ENCODE measurements at places on chromosomes 2 and 18.

DNA sequence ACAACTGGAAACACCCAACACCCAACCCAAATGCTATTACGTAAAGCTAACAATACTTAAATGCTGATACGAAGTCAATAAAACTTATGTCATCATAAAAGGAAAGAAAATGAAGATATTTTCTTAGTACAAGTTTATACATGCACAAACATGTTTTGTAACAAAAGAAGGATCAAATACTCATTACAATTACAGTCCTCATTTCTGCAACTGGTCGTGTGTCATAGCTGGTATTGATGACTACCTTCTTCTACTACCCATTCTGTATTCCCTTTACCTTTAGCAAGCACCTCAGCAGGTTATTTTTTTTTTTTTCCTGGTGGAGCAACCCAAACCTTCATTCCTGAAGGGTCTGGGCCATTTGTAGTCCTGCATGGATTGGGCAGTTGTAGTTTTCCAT lies 1298.5 kb downstream of the SUCLG1 start:
- DNase-seq = no peak

DNA sequence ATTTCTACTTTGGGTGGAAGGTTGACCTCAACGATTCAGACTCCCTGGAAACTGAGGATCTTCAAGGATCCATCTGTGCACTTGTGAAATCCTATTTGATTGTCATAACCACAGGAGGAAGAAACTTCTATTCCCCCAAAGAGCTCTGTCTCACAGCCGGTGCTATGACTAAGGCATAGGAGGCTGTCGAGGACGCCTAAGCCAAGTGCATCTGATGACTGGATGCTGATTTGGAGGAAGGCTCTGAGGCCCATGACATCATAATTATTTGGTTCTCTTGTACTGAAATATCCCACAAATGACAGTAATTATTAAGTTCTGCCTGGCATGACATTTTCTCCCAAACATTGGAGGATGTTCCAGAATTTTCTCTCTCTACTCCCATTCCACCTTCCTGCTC lies 13.8 kb upstream of the KCNF1 start:
- no peak for DNase-seq

DNA sequence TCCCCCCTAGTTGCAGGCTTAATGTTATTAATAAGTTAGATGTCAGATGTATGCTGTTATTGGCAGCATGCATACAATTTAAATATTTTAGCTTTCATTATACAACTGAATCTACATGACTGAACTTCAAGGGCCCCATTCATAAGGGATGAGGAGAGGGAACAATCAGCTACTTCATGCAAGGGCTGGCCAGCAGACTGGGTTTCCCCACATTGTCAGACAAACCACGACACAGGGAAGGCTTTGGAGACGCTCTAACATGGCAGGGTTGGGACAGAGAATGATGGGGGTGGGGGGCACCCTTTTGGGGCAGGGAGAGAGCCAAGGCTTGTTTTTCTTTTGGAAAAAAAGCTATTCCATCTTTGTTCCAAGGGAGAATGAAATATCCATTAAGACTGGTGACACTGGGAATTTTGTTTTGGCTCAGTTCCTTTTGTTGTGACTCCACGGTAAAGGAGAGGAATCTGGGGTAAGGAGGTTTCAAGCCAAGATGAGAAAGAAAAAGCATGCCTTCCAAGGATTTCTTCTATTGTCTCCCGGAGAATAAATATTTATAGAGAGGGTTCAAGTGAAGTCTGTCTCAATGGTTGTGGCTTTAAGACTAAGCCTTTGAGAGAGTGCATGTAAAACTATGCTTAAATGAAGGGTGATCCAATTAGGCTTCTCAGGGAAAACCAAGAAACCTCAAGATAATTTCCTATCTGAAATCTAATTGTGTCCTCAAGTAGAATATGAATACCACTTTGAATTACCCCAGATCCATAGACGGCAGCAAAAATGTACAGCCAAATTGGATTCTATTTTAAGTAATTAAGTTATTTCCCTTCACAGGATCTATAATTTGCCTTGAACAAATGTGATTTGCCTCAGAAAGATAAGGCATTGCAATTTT lies 5.4 kb downstream of the CXCR4 start:
- DNase-seq = no peak

- DNase-seq = no peak
Measured at GRCh38 chr2:8877894-8878293, 40.5 kb upstream of the KIDINS220 start.

GRCh38 chr2:219675221-219675620 lies 47.8 kb downstream of the SLC4A3 start:
- DNase-seq = no peak

- no peak for DNase-seq
Measured at GRCh38 chr2:240250985-240251847, 110.8 kb upstream of the OTOS start.

GRCh38 chr2:224999321-224999720 lies 42.9 kb downstream of the DOCK10 start:
- DNase-seq = no peak

DNA sequence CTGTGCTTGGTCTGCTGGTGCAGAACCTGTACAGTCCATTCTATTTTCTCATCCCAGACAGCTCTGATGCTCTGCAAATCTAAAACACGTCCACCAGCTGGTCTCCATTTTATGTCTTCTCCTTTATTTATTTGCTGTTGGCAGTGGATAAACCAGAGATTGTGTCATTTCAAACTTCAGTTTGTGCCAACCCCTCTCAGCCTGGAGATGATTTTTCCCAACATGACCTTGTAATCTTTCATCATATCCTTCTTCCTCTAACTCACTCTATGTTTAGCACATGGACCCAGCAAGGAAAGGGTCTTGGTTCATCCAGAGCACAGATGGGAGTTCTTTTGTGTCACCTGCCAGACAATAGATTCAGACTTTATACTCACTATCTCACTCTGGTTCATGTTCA lies 273.2 kb downstream of the MTX2 start:
- DNase-seq = no peak

- no peak for DNase-seq
Measured at GRCh38 chr18:269480-270095, 1.7 kb upstream of the THOC1 start.

- no peak for DNase-seq
Measured at GRCh38 chr2:180890781-180891180, 89.6 kb upstream of the UBE2E3 start.

- peak; percentile 21 for DNase-seq
Measured at GRCh38 chr2:216404010-216404618, 8.2 kb upstream of the SMARCAL1 start.

GRCh38 chr2:169933124-169933711 lies 106.0 kb downstream of the UBR3 start:
- DNase-seq = no peak

DNA sequence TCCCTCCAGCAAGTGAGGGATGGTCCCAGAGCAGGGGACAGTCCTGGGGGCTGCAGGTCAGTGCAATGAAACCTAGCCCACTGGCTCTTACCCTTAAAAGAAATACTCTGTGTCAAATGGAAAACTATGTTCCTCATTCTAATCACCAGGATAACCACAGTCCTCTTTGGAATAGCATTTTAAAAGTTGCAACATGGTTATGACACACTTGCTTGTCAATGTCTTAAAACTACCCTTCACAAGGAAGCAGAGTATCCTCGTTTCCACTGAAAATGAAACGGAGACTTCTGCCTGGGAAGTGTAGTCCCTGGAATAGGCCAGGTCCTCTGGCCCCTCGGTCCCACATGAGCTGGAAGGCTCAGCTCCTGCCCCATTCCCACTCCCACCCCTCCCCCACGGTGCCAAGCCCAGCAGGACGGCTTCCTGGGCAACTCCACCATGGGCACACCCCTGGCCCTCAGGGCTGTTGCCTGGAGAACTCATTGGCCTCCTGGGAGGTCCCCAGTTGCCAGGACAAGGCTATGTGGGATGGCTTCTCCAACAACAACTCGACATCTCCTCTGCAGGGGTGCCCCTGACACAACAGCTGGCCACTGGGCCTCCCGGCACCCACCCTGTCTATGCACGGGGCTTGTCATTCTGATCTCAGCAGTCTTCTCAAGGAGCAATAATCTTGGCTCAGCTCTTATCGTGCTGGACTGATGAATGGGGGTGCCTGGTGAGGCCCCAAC lies 38.3 kb upstream of the ST3GAL5 start:
- DNase-seq = no peak

- no peak for DNase-seq
Measured at GRCh38 chr2:231429901-231430300, 34.4 kb downstream of the NCL start.

DNA sequence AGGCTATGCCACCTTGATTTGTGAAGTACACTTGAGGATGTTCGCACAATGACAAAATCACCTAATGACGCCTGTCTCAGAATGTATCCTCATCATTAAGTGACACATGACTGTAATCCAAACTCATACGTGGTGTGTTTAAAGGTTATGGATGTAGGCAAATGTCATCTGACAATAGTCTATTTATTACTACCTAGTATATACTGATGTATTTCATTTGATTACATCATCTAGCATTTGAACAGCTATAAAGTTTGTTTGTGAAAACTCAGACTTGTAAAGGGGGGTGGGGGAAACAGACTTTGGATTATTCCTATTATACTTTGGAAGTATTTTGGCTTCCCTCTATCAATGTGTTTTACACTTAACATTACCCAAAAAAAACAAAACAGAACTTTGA lies 129.9 kb downstream of the TANC1 start:
- DNase-seq = no peak

- DNase-seq = no peak
Measured at GRCh38 chr18:78576967-78577366, 402.7 kb upstream of the SALL3 start.

GRCh38 chr2:226063704-226064440 lies 664.4 kb downstream of the NYAP2 start:
- no peak for DNase-seq

DNA sequence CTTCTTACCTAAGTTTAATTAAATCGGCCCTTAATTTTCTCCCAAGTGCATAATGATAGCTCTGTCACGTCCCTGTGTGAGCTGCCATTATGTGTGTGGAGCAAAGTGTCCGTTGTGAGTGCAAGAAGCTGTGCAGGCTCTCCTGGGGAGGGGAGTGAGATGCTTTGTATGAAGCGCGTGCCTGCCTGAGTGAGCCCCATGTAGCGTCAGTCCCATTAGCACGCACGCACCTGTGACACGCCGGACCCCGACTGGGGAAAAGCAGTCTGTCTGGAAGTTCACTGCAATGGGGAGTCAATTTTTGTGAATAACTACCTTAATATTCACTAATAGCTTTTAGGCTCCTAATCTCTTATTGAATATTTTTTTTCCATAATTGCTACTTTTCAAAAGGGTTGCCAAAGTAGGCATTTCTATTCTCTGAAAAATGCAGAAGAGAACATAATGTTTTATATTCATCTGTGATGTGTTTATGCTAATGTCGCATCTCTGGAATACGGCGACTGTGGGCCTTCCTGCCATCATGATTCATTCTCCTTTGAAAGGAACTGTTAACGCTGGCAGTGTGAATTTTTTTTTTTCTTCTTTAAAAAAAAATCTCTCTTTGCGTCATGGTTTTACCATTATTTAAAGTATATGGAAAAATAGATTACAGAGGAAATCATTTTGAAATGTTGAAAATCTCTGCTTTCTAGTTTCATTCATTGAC lies 157.7 kb downstream of the COL4A4 start:
- no peak for DNase-seq

DNA sequence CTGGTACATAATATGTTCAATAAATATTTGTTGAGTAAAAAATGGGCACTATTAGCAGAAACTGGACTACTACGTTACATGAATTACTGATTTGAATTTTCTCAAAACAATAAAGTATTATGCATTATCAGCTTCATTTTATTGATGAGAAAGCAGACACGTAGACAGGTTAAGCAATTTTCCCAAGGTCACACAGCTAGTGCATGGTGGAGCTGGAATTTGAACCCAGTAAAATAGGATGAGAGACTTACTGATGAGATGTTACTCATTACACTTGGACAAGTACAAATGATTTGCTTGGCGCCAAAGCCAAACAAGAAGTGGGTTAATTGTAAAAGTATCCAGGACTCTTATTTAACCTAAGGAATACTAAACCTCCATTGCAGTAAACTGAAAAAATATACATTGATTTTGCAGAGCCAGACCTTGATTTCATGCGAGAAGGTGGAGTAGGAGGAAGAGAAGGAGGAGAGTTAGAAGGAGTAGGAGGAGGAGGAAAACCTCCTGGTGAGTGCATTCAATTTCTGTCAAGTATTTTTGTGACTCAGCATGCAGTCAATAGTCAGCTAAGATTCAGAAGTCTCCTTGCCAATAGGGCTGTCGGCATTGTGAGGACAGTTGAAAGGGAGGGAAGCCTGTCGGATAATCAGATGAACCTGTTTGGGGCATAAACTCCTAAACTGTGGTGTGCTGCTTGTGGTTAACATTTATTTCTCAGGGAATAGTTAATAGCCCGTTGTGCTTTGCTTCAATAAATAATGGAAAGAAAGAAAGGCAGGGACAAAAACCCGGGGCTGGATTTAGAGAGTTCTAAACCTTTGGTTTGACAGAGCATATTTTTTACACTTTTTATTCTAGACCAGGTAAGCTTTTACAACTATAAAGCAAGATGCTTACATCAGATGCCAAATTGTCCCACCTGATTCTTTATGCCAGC lies 77.0 kb upstream of the TACR1 start:
- DNase-seq = no peak

DNA sequence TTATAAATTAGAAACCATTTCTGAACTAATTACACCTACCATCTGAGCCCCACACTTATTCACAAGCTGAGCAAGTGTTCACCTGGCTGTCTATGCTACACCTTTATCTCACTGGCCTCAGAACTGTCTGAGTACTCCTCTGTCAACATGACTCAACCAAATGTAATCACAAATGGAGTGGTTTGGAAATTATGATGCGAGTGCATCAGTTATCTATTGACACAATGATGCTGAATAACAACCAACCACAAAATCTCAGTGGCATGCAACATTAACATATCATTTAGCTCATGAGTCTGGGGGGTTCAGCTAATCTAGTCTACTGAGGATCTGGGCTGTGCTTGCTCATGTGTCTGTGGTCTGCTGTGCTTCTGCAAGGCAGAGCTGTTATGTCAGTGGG lies 184.2 kb upstream of the NXPH2 start:
- DNase-seq = no peak

- no peak for DNase-seq
Measured at GRCh38 chr2:36068086-36068485, 287.5 kb upstream of the CRIM1 start.

DNA sequence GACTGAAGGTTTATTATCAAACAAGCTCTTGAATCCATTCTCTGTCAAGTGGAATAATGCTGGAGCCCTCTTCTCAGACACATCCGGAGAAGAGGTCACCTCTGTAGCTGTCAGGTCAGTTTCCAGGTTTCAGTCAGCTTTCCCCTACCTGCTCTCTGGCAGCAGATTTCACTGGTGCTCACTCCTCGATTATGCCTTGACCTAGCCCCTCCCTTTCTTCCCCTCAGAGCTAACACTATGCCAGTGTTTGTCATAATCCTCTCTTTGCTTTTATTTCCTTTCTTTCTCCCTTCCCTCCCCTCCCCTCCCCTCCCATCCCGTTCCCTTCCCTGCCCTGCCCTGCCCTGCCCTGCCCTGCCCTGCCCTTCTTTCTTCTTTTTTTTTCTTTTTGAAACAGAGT lies 22.5 kb upstream of the PLEKHM3 start:
- DNase-seq = no peak

- DNase-seq = no peak
Measured at GRCh38 chr2:160719116-160719515, 225.5 kb upstream of the RBMS1 start.

- no peak for DNase-seq
Measured at GRCh38 chr18:3794537-3795348, 344.8 kb downstream of the TGIF1 start.

- DNase-seq = no peak
Measured at GRCh38 chr18:21316296-21316695, 74.3 kb downstream of the GREB1L start.

- DNase-seq = no peak
Measured at GRCh38 chr2:207920721-207921120, 104.6 kb downstream of the PLEKHM3 start.

GRCh38 chr2:172402198-172402597 lies 25.2 kb upstream of the ITGA6 start:
- no peak for DNase-seq

All from effector CD8-positive, alpha-beta T cell (primary cell).